Activated CD4-positive, alpha-beta T cell treated with anti-CD3 and anti-CD28 coated beads, Interleukin-2, amount 50 U/mL, for 24 hours (primary cell): ENCODE measurements at places on chromosomes 11 and 22.

- DNase-seq: no peak
Observed at GRCh38 chr22:17786435-17787161, 12.3 kb upstream of the BID start.

- no peak for DNase-seq
Observed at GRCh38 chr11:69298267-69299022, 4.5 kb downstream of the MYEOV start.

DNA sequence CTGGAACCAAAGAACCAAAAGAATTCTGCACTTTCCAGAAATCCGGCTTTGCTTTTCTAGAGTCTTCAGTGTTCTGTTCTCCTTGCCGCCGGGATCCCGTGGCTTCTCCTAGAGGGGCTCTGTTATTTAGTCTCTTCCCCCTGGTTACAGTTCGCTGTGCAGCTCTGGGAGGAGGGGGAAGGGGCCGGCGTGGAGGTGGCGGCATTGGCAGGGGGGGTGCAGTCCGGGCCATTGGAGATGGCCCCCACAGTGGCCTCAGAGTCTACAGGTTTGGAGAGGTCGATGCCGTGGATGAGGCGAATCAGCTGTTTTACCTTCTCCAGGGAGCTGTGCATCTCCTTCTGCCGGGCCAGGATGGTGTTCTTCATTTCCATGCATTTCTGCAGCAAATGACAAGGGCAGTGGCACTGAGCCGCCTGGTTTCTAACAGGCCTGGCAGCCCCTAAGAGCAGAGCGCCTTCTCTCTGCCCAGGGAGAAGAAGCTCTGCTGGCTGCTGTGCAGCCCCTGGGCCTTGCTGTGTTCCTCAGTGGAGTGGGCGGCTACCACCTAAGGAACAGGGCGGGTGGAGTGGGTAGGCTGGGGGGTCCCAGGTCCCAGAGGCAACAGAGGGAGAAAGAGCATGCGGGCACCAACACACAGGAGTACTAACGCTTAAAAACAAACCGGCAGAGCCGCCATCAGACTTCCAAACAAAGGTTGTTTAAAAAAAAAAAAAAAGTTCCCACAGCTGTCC lies 11.6 kb downstream of the LARGE2 start:
- no peak for DNase-seq

GRCh38 chr11:118757876-118758399 lies 33.0 kb downstream of the DDX6 start:
- no peak for DNase-seq

GRCh38 chr11:106457727-106458126 lies 380.3 kb downstream of the AASDHPPT start:
- DNase-seq: no peak

- DNase-seq: no peak
Observed at GRCh38 chr11:117913736-117914397, 15.3 kb downstream of the TMPRSS13 start.

- DNase-seq: no peak
Observed at GRCh38 chr11:111408789-111409727, 30.0 kb upstream of the POU2AF1 start.

DNA sequence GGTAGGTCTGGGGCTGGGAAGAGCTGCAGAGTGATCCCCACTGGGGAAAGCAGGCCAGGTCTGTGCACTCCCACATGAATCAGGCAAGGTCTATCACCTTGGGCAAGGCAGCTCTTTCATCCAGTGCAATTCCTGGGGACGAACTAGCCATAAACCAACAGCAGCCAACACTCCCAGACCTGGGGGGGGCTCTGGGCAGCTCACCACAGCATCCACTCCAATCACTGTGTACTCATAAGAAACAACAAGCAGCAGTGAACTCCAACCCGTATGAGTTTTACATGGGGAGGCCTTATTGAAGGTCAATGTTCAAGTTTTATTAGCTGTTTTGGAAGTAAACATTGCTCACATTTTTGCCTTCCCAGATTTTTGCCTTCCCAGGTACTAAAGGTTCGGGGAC lies 157.4 kb upstream of the NAV2 start:
- DNase-seq: no peak

- DNase-seq: no peak
Observed at GRCh38 chr22:20475115-20475436, 20.5 kb downstream of the KLHL22 start.

DNA sequence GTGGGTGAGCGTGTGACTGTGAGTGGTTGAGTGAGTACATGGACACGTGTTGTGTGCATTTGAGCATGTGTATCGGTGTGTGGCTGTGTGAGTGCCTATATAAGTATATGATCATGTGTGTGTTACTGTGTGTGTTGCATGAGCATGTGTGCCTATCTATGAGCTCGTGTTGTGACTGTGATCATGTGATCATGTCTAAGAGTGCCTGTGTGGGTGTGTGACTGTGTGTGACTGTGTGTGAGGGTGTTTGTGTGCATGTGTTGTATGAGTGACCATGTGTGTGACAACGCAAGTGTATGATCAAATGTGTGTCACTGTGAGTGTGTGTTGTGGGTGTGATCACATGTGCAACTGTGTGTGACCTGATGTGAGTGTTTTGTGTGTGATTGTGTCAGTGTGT lies 88.8 kb downstream of the UBASH3B start:
- DNase-seq: no peak

DNA sequence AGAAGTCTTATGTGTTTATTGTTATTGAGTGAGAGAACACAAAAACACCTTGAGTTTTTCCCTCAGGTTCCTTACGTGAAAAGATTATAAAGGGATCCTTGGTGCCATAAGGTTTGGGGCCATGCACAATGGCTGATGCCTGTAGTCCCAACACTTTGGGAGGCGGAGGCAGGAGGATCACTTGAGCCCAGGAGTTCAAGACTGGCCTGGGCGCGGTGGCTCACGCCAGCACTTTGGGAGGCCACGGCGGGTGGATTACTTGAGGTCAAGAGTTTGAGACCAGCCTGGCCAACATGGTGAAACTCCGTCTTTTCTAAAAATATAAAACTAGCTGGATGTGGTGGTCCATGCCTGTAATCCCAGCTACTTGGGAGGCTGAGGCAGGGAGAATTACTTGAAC lies 5.4 kb downstream of the SMDT1 start:
- DNase-seq: no peak

DNA sequence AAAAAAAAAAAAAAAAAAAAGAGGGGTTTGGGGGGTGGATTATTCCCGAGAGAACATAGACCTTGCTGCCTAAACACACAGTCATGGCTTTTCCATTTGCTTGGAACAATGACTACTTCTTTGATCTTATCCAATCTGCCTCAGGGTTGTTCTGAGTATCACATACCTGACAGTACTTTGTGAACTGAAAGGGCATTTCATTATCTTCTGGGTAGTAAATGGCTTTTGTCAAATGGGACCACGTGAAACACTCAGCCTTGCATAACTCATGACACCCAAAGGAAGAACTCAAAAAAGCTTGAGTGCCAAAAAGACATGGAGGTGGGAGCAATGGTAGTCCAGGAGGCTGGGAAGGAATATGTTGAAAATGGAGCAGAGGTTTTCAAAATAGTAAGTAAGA lies 123.2 kb upstream of the BID start:
- no peak for DNase-seq
